ENCODE measurements at places on chromosomes 16 and 17.

DNA sequence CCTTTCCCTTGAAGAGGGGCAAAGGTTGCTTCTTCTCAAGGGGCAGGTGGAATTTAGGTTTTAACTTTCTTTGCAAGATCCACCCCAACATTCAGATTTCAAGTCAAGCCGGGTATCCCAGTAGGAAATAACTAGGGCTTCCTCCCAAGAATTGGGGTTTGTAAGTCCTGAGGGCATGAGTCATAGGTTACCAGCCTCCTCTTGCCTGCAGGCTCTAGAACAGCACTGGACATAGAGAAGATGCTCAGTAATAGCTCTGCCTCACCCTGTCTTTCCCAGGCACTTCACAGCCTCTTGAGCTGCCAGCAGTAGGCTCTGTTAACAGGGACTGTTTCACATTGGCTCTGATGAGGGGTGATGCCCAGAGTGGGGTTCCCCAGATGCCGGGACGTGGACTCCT, 35.8 kb upstream of the ZFP90 start:
- no peak for DNase-seq

DNA sequence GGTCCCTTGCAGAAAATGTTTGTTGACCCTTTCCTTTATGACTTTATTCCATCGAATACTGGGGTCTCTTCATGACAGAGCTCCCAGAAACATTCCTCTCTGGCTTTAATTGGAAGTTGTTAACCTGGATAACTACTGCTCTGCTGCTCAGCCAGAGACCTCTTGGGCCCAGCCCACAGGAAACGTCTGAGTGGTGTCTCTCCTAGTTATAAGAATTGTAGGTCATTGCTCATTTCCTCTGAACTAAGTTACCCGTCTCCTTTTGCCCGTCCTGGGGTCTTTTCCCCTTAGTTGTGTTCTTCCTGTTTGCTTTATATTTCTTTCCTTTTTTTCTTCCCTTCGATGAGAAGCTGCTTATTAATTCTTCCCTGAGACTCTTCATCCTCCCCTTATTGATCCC, 9.0 kb downstream of the MAP2K6 start:
- DNase-seq: no peak

- no peak for DNase-seq
These were observed 72.8 kb downstream of the WWP2 start for GRCh38 chr16:69834807-69835466.

- no peak for DNase-seq
These were observed 498 bp downstream of the SMYD4 start for GRCh38 chr17:1829216-1829591.

- DNase-seq: peak; percentile 66
These were observed at the start of gene APOBR for GRCh38 chr16:28494121-28494851. TSS of gene APOBR (plus strand) at chr16:28494643. CDS start at chr16:28494682, 39 bp downstream.

- no peak for DNase-seq
These were observed 9.8 kb upstream of the MYH3 start for GRCh38 chr17:10666906-10667305.

GRCh38 chr16:58036943-58037342, 11.4 kb downstream of the MMP15 start:
- no peak for DNase-seq

- no peak for DNase-seq
These were observed 49.3 kb downstream of the RMI2 start for GRCh38 chr16:11394593-11394960.

DNA sequence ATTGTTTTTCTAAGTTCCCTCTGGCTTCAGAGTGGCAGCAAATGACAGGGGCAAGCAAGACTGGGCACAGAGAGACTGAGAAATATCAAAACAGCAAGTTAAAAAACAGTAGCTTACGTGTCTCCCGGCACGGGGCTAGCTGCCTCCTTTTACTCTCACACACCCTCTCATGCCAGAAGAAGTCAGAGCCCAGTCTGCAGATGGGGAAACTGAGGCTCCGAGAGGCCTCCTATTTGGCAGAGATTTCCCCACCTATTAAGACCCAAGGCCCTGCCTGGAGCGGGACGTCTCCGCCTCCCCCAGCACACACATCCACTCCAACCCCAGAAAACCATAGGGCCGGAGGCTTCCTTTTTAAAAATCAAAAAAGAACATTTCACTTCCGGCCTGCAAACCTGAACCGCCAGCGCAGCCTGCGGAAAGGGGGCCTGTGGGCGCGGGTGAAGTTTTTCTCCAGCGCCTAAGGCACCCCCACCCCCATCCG, 832 bp downstream of the CARHSP1 start:
- DNase-seq: no peak

DNA sequence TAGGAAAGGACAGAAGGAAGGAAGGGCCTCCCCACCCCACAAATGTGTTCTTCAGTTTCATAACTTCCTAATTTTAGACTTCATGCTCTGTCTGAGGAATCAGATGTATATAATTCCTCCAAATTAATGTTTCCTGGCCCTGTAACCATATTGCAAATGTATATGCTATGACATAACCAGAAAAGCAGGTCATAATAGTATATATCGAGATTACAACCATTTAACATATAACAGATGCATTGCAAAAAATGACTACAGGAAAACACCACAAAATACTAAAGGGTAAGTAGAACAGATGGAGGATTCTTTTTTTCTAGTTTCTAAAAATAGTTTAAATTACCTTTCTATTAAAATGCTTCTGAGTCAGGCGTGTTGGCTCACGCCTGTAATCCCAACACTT, 3.1 kb upstream of the EXOC7 start:
- DNase-seq: no peak

DNA sequence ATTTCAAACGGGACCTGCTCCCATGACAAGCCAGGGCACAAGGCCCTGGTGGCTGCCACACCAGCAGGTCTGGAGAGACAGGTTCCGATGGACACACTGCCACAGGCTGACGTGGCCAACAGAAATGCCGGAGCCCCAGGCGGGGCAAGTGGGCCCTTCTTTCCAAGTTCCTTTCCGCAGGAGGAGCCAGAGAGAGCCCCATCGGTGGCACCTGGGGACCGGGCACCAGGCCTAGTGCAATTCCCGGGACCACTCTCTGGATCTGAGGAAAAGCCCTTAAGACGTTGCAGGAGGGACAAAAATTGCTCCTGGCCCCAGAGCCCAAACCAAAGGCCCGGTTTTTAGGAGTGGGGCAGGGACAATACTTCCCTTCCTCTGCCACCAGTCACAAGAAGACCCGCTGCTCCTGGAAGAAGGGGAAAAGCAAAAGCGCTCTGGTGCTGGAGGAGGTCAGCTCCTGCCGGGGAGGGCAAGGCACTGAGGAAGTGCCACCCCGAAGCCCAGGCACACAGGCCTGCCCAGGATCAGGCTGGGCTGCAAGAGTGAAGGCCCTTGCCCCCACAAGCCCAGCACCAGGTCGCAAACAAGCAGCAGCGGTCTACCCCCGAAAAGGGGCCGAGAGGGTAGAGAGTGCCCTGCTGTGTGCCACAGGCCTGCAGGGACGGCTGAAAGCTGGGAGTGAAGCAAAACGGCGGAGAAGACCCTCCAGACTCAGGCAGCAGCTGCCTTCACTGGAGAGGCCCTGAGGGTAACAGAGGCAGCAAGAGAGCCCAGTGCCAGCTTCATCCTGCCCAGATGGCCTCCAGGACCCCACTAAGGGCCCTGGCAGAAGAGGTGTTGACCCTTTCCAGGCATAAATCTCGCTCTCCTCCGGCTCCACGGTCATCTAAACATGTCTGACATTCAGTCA, 29.1 kb downstream of the MAP1LC3B start:
- DNase-seq: no peak

DNA sequence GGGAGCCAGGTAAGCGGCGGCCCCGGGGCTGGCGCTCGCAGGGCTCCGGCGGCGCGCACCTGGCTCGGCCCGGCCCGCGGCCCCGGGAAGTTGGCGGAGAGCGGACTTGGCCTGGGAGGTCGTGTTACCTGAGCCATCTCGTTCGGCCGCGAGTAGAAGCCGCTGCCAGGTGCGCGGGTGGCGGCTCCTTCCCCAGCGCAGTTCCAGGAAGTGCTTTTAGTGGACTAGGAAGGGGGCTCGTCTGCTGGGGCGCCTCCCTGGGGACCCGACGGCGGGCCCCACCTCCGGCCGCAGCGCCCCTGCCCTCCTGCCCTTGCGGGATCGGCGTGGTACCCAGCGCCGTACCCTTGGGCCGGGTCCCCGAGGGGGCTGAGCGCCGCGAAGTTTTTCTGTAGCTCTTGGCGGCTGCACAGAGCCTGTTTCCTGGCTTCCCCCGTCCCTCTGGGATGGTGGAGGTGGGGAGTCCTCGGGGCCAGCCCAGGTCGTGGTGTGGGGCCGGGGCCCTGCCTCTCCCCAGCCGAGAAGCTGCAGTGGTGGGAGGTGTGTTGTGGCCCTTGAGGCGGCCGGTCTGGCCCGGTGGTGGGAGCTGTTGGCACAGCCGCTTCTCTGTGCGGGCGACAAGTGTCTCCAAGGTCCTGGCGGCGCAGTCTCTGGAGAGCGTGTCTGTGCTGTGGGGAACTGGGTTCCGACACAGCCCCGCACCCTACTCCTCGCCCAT, 96.9 kb downstream of the RAB11FIP4 start:
- peak; percentile 12 for DNase-seq

DNA sequence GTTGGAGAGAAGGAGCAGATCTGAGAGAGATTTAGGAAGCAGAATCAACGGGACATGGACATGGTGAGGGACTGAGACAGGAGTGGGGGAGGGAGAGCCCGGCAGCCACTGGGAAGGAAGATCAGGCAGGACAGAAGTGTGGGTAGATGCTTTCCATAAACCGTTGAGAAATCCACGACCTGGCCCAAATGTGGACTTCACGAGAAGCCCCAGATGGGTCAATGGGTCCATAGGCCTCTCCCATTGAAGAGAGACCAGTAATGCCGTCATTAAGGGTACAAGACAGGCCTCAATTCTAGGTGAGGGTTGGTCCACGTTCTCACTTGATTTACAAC, 530 bp upstream of the CCL22 start:
- no peak for DNase-seq

DNA sequence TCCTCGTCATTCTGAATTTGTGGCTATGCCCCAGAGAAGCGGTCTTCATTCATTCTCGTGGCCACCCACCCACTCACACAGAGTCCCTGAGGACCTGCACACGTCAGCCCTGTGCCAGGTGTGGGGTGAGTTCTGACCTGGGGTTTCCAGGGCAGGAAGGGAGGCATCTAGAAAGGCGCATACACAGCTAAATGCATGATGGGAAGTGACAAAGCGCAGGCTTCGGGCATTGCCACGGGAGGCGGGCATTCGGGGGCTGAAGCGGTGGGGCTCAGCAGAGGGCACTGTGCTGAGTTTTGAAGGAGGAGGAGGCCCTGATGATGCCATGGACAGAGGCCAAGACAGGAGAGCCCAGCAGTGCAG, 10.9 kb downstream of the UBALD2 start:
- DNase-seq: no peak

- DNase-seq: no peak
These were observed 17.1 kb upstream of the ATP6V0A1 start for GRCh38 chr17:42441371-42442195.

GRCh38 chr17:1005361-1005946, 8.5 kb downstream of the TIMM22 start:
- DNase-seq: no peak

GRCh38 chr17:9669551-9670008, 24.3 kb downstream of the USP43 start:
- no peak for DNase-seq

DNA sequence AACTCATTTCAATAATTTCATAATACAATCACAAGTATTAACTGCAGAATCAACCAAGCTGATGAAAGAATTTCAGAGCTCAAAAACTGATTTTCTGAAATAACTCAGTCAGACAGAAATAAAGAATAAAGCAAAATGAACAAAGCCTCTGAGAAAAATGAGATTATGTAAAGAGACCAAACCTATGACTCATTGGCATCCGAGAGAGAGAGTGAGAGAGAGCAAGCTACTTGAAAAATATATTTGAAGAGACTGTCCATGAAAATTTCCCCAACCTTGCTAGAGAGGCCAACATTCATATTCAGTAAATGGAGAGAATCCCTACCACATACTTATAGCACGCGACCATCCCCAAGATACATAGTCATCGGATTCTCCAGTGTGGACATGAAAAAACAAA, 1376.4 kb downstream of the CDH11 start:
- DNase-seq: no peak

DNA sequence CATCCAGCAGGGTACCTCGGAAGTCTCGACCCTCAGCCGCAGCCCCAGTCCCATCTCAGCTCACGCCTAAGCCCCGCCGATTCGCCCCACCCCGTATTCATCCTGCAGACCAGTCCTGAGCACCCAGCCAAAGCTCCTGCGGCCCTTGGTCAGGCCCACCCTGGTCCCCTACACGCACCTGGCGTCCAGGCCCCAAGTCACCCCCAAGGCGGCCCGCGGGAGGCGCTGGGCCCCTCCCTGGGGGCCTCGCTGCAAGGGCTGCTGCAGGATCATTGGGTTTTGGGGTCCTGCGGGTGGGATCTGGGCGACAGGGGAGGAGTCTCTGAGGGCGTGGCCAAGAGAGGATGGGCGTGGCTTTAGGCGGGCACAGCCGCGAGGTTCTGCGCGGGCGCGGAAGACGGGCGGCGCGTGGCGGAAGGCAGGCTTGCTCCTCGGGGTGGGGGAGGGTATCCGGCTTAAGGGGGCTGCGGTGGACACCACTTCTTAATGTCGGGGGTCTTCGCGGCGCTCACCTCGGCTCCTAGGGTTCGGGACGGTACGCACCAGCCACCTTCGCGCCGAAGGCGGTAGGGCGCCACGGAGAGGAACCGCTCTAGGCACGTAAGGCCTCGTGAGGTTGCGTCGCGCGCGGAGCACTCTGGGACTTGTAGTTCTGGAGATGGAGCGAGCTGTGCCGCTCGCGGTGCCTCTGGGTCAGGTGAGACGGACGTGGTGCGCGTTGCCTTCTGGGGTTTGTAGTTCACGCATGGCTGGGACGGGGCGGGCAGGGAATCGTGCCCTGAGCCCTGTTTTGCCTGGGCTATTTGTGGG, at the start of the genes HCFC1R1 and THOC6:
Gene HCFC1R1, minus strand, starts transcription at position 274 of the 810 bp plus-strand sequence. Its CDS starts 1 bp downstream, at position 273.
Gene THOC6, plus strand, starts transcription at position 367 of the 810 bp plus-strand sequence. Its CDS starts 292 bp downstream, at position 659.
- peak; percentile 93 for DNase-seq

- no peak for DNase-seq
These were observed 139.4 kb upstream of the ERCC4 start for GRCh38 chr16:13780406-13781168.

DNA sequence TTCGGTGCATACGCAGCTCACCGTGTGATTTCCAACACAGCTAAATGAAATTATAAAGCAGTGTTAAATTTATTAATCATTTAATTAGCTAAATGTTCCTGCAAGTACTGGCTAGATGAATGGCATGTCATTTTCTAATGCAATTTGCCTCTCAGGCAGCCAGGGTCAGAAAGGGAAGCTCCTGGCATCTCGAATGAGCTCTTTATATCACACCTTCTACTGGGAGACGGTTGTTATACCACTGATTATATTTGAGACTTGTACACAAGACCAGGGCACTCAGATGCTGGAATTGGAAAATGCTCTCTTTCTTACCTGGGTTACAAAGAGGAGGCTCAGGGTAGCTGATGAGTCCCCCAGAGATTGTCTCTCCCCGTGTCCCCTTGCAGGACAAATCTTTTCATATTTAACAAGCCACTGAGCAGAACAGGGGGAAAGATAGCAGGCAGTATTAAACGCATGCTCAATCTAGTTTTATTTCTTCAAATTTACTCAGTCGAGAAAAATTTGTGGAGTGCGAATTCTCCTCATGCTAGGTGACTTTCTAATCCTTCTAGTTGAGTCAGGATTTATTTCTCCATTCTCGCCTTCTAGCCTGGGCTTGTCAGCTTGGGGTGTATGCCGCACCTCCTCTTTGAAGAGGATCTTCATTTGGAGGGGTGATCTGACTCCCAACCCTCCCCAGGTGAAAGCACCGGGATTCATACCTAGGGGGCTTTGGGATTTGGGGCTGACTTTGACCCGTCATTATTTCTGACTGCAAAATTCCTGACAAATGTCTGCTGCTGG, 441.1 kb downstream of the MAF start:
- no peak for DNase-seq

All from stimulated activated CD4-positive, alpha-beta T cell treated with anti-CD3 and anti-CD28 coated beads, Interleukin-4, amount 100 ng/mL, for 4 hours (primary cell).